ENCODE measurements at places on chromosomes 6 and 20.
A peak's percentile ranks its signal among the peaks of the same experiment; 100 is the strongest.

DNA sequence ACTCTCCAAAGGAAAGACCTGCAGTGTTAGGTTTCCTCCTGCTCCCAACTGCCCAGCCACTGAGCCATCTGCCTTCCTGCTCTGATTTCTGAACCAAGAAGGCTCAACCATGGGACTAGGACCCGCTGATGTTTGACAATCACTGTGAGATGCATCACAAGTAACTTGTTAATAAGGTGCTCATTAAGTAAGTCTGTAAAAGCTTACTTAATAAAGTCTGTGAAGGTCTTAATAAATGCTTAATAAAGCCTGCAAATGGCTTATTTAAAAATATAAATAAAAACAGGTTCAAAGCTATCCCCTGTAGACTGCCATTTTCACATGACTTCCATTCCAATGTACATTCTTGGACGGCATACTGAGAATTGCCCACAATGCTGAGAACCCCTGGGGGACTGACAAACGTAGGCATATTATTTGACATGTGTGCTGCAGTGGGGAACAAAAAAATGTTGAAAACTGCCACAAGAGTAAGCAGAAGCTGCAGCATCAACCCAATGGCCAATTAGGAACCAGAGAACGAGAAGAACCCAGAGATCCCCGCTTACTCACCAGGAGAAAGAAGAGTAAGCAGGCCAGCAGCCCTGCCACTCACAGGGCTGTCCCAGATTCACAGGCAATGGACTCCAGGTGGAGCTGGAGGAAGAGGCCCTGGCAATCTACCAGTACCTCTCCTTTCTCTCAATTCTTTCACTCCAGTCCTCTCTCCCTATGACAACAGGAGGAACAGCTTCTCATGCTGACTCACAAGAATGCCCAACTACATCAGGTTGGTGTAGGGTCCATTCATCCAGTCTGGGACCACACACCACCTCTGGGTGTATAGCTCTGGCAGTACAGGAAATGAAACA is 19.5 kb downstream of the KIF13A start:
- DNase-seq, result no peak

DNA sequence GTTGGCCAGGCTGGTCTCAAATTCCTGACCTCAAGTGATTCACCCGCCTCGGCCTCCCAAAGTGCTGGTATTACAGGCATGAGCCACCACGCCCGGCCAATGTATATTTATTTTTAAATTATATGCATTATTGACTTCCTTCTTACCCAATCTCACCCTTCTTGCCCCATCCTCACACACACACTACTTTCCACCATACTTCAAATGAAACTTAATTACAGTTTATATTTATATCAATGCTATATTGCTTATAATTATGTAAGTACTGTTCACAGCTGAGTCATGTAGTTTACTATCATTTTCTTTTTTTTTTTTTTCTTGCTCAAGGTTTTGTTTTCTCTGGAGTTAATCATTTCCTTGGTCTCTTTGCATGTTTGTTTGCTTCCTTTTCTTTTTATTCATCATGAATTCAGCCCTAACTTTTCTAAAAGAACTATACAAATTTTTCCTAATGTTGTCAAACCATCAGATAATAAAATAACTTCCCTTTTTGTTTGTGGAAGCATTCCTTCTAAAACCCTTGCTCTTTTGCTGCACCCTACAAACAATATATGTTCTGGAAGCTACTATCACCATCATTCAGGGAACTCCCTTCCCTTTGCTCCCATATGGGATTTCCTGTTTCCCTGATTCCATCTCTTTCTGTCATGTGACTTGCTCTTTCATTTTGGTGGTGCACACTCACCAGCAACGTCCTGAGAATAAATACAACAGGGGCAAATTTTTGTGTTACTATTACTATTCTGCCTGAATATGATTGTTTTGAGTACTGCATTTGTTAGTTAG is 201.7 kb upstream of the SASH1 start:
- DNase-seq, result peak; percentile 2

GRCh38 chr20:59752101-59752586 is 147.8 kb downstream of the PHACTR3 start:
- DNase-seq, result peak; percentile 79

- no peak for DNase-seq
Measured at GRCh38 chr20:38559764-38560163, 21.2 kb upstream of the ADIG start.

DNA sequence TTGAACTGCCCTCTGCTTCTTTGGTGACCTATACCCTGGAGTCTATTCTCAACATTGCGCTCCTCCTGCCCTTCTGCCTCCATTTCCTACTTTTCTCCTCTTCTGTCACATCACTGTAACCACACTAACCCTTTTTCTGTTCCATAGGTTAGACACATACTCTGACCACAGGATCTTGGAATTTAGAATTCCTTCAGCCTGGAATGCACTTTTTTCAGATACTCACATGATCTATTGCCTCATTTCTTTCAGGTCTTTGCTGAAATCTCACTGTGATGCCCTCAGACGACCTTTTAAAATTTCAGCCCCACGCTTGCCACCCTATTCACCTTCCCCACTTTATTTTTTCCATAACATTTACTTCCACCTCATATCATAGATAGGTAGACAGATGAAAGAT is 5.1 kb downstream of the VNN1 start:
- DNase-seq, result no peak

GRCh38 chr20:16005915-16006493 is 567.2 kb downstream of the KIF16B start:
- no peak for DNase-seq

GRCh38 chr20:40770564-40771307 is 81.7 kb upstream of the MAFB start:
- peak; percentile 59 for DNase-seq

GRCh38 chr6:5379647-5380242 is 118.4 kb downstream of the FARS2 start:
- peak; percentile 52 for DNase-seq

- no peak for DNase-seq
Measured at GRCh38 chr6:108952776-108953486, 104.7 kb downstream of the ARMC2 start.

- DNase-seq, result no peak
Measured at GRCh38 chr6:36160147-36160760, 29.9 kb downstream of the MAPK13 start.

GRCh38 chr6:39313526-39314272 is 520 bp downstream of the KCNK17 start:
- no peak for DNase-seq

- DNase-seq, result no peak
Measured at GRCh38 chr20:63542031-63542559, 4.9 kb upstream of the PTK6 start.

DNA sequence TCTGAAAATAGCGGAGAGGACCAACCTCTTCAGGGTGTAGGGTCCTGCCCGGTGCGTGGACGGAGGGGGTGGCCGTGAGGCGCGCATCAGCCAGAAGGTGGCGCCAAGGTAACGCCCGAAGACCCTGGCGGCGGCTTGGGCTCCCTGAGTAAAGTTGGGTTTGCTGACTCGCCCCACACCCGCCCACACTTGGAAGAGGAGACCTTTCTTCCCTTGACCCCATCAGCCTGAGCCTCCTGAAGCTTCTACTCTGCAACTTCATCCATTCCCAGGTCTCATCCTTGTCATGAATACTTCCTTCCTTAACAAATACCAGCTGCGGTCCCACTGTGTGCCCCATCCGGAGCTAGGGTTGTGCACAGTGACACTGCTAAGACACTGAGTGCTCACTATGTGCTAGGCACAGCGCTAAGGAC is 14.6 kb downstream of the CD40 start:
- DNase-seq, result peak; percentile 64

DNA sequence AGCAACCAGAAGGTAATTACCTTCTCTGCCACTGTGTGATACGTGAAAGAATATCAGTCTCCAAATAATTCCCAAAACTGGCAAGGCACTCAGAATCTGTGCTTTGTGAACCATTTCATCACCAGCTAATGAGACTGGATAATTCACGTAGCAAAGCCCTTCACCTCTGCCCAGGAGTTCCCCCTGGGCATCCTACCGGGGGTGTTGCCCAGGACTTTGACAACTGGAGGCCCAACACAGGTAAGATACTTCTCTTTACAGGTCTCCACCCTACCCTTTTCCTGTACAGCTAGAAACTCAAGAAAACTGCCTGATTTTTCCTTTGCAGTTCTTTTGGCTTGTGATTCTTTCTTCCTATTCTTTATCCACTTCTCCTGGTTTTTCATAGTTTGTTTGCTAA is 2.7 kb upstream of the CD24 start:
- no peak for DNase-seq

DNA sequence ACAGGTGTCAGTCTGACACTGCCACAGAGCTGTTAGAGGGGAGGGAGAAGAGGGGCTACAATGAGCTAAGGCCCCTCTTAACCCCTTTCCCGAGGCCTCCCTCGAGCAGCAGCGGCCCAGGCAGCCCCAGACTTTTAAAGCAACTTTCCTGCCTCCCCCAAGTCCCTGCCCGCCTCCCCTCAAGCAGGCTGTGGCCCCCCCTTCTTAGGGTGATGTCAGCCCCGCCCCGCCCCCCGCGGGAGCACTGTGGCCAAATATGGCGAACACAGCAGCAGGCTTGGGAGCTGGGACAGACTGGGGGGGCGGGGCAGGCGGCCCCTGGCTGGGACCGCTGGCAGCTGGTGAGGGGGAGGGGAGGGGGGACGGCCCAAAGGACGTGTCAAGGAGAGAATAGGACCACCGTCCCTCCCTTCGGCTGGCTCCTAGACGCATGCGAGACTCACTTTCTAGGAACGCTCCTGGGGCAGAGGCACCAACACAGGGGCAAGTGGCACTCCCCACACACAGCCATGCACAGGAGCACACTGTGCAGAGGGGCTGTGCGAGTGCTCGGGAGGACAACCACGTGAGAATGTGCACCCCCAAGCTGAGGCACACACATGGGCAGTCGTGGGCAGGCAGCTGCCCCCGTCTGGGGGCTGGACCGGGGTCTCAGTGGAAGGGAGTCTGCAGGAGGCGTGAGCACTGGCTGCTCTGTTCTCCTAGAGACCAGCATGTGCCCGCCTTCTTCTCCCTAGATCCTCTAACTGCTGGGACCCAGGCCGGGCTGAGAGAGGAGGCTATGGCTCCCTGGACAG is 6.7 kb downstream of the TEAD3 start:
- DNase-seq, result no peak

DNA sequence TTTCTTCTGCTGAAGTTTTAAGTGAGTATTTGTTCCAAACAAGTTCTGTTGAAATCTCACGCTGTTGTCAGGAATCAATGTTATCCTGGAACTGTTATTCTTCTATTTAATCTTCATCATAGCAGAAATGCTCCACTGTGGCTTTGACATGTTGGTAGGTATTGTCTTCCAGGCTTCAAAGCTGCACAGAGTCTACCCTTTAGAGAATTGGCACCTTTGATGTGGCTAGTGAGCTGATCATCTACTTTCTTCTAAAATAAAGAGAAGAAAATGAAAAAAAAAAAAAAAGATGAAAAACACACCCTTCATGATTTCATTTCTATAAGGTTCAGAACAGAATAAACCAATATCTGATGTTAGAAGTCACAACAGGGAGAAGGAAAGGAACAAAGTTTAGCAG is 5.8 kb upstream of the ZSCAN23 start:
- DNase-seq, result no peak

- peak; percentile 77 for DNase-seq
Measured at GRCh38 chr6:2531426-2532215, 219.1 kb downstream of the MYLK4 start.

DNA sequence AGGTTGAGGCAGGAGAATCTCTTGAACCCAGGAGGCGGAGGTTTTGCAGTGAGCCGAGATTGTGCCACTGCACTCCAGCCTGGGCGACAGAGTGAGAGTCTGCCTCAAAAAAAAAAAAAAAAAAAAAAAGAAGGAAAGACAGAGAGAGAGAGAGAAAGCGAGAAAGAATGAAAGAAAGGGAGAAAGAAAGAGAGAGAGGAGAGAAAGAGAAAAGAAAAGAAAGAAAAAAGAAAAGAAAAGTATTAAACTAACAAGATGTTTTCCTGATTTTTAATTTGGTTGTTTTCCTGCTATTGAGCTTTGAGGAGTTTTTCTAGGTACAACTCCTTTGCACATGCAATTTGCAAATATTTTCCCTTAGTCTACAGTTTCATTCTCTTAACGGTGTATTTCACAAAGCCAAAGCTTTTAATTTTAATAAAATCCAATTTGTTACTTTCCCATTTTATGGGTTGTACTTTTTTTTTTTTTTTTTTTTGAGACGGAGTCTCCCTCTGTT is 10.8 kb upstream of the TRERF1 start:
- no peak for DNase-seq

All from inflammatory macrophage treated with lipopolysaccharide for 4 hours (primary cell).